ENCODE measurements at places on chromosomes 3 and 15.

DNA sequence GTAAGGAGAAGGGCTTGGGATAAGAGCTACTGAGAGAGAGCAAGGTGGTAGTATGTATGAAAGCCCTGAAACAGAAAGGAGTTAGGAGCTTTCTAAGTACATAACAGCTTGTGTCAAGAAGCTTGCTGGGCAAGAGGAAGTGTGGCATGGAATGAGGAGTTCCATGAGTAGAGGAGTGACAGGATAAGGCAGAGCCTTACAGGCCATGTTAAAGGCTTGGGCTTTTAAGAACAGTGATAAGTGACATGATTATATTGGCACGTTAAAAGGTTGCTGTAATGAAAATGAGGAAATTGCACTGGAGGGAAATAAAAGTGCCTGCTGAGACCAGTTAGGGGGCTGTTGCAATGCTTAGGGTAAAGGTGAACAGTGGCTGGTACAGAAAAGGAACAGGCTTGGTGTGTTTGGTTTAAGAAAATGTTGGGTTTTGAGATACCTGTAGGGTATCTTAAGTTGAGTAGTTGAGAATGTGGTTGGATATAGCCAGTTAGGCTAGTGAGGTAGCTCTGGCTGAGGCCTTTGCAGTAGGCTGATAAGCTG, 49.0 kb downstream of the MEF2A start:
- no peak for DNase-seq

DNA sequence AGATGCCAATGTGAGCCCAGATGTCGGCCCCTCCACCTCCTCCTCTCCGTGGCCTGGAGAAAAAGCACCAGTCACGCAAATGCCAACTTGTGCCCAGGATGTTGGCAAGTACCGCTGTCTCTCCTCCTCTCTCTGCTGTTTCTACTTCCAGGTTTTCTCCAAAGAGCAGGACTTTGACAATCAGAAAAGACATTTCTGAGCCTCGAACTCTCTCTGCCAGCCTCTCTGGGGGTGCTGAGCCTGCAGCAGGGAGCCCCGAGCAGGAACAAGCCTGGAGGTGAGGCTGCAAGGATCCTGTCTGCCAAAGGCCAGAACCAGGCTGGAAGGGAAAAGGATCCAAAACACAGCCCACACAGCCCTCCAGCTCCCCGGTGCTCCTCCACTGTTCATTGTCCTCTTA, 89.7 kb downstream of the SEC22A start:
- no peak for DNase-seq

- no peak for DNase-seq
These were observed 51.1 kb downstream of the OSBPL10 start for GRCh38 chr3:31929826-31930502.

GRCh38 chr3:56997675-56998074, 62.8 kb upstream of the SPATA12 start:
- DNase-seq: no peak

- DNase-seq: no peak
These were observed 50.2 kb downstream of the CDCP1 start for GRCh38 chr3:45095916-45096526.

DNA sequence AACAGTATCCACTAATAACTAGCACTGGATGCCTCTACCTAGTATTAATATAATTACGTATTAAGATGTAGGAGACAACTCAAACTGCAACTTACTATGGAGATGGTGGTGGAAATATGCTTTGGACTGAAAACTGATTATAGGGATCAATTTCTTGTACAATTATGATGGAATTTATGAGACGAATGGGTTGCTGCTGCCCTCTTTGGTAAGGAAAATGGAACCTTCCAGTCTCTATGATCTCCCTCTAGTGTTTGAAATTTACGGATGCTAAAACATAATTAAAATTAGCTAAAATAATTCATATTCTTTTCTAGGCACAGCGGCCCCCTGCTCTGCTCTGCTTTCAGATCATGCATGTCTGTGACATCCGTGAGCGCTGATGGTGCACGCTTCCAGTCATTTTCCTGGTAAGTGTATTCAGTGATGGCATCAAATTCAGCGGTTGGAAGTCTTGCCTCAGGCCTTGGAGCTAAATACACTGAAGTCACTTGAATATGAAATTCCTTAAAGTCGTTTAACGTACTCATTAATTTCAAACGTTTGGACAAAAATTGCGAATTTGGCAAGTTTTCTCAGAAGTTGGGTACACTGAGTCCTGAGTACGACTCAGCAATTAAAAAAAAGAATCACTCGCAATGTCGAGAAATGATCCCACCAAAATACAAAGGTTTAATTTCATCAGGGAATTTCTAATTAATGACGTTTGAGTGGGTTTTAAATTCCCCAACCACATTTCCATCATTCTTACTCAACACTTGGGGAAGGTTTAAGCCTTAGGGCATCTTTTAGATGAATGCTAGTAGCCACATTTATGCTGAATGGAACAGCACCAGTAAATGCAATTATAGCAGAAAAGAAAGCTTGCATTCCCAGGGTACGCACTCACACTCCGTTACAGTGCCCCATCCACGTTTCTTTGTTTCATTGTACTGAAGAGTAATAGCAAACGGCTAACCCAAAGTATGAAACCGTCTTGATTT, 132.6 kb downstream of the NR2F2 start:
- DNase-seq: no peak

- DNase-seq: no peak
These were observed 53.7 kb downstream of the NR1I2 start for GRCh38 chr3:119835556-119835955.

- no peak for DNase-seq
These were observed 248.9 kb downstream of the SV2B start for GRCh38 chr15:91348752-91349500.

- no peak for DNase-seq
These were observed 106.0 kb upstream of the TRIM42 start for GRCh38 chr3:140571836-140572235.

GRCh38 chr3:161081633-161082032, 23.5 kb downstream of the B3GALNT1 start:
- DNase-seq: no peak

DNA sequence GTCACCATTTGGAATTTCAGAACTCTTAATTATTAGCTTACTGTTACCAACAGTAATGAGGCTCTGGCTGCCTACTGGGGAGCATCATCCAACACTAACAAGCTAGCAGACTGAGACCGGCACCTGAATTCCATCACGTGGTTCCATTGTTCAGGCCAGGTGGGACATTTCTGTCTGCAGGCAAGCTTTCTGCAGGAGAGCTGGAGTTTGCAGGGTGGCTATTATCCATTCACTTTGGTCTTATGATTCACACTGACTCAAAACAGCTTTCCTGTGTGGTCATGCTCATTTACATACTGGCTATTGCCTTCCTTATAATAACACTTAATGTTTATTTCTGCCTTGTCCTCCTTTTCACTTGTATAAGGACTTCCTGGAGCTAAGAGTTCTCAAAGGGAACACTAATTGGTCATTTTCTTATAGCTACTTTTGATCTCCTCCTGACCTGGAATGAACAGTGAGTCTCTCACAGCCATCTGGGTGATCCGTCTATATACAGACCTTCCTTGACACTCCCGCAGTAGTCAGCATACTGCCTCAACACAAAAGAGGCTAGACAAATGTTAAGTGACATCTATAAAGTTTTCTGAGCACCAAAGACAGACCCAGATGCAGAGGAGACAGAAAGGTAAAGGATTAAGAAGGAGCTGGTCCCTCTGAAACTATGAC, 695.4 kb downstream of the FHIT start:
- no peak for DNase-seq

DNA sequence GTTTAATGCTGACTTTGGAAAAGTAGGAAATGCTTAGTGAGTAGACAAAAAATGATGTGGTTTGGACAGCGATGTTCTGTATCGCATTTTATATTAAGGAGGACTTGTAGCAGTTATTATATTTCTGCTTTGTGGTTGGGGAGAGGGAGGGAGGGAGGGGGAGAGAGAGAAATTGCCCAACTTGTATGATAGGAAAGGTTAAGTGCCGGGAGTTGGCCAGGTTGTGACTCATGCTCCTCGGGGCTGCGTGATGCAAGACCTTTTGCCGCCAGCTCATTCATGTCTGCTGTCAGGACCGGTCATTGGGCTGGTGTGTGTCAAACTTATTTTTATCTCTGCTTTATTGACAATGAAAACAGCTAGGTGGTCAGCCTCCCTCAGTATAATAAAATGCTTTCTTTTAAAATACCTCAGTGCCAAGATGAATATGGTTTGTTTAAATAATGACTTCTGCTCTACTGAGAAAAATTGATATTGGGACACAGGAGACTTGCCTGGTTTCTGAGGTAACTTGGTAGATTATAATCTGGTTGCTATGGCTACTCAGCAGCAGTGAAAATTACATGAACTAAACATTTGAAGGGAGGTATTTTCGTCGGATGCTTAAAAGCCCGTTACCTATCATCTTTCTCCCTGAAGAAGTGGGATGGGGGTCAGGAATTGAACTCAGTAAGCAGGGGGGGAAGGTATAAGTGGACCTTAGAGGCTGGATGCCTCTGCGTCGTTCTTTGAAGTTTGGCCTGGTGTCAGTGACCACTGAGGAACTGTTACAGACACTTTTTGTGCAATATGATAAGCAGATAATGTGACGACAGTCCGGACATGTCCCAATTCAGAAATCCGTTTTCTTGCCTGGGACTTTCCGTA, 90.7 kb downstream of the FNDC3B start:
- no peak for DNase-seq

DNA sequence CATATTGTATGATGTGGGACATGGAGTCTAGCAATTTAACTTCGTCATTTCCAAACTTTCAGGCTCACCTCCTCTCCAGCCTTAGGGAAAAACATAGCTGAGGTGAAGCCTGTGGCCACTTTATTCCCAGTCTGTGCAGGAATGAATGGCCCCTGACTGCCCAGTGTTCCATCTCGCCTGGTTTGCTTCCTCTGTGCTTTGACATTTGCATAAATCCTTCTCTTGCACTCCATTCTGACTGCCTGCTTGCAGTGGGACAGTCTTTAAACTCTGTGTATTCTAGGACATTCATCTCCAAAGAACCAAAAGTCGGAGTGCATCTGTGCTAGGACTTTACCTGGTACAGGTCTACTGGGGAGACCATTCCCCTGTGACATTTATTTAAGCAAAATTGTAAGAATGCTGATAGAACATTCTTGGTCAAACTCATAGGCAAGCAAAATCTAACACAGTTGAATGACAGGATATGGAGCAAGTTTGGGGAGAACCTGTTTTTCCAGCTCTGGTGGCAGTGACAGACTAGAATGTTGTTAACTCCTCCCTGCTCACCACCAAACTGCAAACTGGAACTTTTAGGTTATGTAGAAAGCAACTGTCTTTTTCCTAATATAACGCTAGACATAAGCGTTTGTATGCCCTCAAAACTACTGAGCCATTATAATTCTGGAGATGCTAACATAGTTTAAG, 22.1 kb downstream of the TMED3 start:
- no peak for DNase-seq

GRCh38 chr3:128620268-128620691, 30.3 kb downstream of the RPN1 start:
- no peak for DNase-seq

GRCh38 chr15:36810656-36811449, 231.4 kb downstream of the CDIN1 start:
- DNase-seq: no peak

DNA sequence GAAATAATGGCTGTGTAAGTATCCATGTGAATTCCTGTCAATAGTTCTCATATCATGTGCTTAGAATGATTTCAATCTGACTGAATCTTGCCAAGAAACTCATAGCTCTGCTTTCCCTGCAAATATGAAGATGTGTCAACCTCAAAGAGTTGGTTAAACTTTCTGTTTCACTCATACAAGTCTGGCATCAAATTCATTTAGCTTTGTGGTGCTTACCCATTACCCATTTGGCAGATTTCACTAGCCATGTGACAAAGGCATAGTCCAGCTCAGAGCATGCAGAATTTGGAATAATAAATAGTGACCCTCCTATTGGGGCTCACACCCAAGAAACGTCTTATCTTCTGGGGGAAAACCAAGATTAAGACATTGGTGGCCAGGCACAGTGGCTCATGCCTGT, 256.6 kb upstream of the TPRG1 start:
- no peak for DNase-seq

DNA sequence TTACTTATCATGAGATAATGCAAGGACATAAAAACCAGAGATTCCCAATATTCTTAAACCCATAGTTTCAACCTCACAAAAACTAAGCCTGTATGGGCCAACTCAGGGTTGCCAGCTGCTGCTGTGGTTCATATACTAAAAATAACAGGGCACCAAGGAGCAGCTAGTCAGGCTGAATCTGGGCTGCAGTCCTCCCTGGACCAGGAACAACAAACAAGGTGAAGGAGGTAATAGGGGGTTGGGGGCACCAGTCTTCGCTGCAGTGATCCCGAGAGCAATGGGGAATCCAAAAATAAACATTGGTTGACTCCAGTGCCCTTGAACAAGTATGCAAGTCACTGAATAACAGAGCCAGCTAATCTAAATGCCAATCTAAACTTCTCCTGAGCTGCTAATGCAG, 108.9 kb downstream of the MECOM start:
- DNase-seq: no peak

DNA sequence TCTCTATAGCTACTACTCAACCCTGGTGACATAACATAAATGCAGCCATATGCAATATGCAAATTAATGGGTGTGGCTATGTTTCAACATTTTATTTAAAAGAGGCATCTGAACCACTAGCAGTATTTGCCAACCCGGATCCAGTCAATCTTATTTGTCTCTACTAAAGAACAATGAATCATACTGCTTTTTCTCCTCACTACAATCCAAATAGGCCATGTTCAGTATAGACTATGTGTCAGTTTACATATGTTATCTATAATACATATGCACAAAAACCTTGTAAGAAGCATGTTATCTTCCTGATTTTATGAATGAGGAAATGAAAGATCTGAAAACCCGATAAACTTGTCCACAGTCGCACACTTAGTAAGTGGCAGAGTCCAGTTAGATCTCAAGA, 125.7 kb downstream of the STAG1 start:
- DNase-seq: no peak

All from stimulated activated CD4-positive, alpha-beta T cell treated with anti-CD3 and anti-CD28 coated beads, Interleukin-1b, Interleukin-23, amount 100 ng/mL, for 24 hours (primary cell).